ENCODE measurements at places on chromosomes 13 and 19.

- DNase-seq, result no peak
Measured at GRCh38 chr19:1018932-1019615, 1.8 kb downstream of the TMEM259 start.

DNA sequence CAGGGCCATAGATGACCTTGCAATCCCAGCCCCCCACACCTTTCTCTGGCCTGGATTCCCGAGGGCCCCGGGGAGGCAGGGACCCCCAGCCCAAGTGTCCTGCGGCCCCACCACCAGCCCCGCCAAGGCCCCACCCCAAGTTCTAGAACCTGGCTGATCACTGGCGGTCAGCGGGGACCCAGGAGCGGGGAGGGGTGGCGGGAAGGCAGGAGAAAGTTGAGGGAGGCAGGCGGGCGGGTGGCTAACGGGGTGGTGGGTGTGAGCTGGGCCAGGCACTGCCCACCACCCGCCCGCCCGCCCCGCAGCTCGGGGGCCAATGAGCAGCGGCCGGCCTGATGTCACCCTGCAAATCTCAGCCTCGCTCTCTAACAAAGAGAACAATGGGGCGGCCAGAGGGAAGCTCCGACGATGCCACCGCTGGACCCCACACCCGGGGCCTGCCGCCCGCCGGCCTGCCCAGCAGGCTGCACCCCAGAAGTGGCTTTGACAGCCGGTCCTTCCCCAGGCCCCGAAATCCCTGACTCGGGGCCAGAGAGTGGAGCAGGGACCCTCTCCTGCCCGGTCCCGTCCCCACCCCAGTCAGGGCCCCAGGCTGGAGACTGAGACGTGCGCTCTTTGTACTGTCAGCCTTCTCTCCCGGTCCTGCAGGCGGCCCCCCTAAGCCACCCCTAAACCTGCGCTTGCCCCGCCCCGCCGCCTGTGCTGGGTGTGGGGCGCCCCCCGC is 1.6 kb downstream of the MEX3D start:
- DNase-seq, result no peak

DNA sequence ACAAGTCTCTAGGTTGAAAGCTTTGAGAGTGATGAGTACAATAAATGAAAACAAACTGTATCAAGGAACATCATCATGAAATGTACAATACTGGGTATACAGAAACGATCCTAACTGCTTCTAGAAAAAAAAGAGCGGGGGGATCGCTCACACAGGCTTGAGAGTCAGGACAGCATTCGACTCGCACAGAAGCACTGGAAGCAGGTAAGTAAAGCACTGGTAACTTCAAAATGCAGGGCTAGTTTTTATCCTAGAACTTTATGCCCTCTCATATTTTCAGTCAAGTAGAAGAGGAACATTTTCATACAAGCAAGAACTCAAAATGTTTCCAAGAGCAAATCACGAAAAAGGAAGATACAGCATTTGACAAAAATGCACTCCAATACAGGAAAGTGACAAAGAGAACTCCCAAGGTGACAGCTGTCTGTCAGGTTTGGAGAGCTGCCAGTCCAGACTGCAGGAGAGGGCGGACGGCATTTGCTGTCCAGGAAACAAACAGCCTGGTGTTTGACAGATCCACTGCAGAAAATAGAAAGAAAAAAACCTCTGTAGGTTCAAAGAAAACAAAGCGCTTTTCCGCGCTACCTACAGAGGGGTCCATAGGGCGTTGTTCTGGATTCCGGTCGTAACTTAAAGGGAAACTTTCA is 58.2 kb upstream of the XPO4 start:
- no peak for DNase-seq

DNA sequence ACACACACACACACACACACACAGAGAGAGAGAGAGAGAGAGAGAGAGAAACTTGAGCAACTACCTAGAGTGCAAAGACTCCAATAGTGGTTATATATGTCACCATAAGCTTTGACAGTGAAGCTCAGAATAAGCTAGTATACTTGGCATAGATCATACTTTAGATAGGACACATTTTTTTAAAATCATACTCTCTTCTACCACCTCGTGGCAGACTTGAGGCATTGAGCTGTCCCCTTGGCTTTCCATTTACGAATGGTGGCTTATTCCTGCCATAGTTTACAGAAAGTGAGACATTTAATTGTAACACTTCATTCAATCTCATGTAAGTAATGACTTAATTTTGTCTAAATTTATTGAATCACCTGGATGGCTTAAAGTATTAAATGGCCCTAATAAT is 108.2 kb downstream of the EDNRB start:
- DNase-seq, result no peak

DNA sequence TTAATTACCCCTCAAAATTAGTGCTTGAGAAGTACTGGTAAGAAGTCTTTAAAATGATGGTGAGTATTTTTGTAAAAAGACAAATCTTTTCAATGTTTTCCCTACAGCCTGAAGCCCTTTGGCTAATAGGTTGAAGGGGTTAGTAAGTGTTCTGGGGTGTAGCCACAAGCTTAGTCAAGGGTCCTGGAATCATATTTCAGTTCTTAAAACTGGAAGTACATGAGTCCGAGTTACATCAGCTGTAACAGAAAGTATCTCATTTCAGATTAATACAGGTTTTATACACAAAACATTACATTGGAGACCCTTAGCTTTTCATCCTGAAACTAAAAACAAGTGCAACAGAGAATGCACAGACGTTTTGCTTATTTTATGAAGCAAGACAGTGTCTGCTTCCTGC is 52.7 kb upstream of the TEX29 start:
- DNase-seq, result no peak

- peak; percentile 40 for DNase-seq
Measured at GRCh38 chr13:41905600-41906254, 55.2 kb downstream of the VWA8 start.

DNA sequence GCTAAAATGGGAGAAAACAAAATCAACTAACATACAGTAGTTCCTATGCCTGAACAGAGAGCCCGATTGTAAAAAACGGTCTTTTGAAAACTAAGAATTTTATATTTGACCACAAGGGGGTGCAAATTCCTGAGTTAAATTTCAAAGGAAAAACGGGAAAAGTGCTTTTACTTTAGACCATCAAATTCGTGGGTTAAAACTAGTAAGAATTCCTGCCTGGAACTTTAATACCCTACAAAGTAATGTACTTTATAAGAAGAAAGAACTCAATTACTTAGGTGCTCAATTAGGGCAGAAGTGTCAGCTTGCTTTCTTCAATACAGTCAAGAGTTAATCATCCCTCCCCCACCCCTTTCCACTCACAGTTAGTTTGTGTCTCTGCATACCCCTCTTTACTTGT is 69.8 kb downstream of the KCNRG start:
- peak; percentile 40 for DNase-seq
